Renal pelvis (tissue), 12 donors: ENCODE measurements at places on chromosomes 2 and 18. TPM values are rescaled to one million over a fixed set of nuclear protein-coding genes. Genes with fewer than 3 reads are reported as not detected.

DNA sequence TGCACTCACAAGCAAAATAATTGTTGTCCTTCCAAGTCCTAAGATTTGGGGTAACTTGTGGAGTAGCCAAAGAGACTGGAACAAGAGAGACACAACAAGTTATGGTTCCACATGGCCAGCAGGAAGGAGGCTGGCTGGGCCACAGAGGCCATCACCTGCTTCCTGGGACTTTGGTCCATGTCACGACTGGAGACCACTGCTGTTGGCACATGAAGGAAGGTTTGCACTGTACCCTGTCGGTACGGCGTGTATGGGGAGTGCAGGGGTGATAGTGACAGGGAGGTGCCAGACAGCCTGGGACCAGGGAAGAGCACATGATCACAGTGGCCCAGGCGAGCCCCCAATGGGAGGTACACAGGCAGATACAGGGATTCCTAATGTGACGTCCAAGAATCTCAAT, 15.5 kb downstream of the SLC66A2 start:
- no peak for DNase-seq

DNA sequence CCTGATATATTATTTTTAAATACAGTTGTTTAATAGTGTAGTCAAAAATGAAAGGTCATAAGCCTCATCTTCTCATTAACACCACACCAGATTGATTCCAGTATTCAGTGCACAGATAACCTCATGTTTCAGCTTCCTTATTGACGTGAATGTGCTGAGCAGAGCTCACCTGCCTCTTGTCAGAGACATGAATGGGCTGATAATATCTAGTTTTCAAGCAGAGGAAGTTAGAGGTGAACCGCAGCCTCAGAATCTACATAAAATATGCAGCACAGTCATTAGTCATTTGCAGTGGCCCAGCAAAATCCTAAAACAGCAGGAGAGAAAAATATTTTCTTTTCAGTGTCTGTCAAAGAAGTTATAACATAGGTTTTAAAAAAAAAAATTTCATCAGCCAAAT, 216.2 kb downstream of the GBX2 start:
- DNase-seq: no peak

DNA sequence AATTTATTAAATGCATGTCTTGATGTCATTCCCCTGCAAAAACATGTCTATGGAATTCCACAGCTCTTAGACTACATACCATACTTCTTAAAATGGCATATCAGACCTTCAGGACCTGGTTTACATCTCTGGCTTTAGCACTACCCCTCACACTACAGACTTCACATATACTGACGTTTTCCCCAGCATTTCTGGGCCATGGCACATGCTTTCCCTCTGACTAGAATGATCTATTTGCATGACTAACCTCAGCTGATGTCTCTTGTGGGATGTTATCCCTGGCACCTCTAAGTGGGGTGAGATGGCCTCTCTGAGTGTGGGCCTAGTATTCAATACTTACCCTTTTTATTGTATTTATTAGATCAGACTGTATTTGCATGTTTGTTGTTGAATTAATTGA, 381.6 kb downstream of the ERBB4 start:
- DNase-seq: no peak

DNA sequence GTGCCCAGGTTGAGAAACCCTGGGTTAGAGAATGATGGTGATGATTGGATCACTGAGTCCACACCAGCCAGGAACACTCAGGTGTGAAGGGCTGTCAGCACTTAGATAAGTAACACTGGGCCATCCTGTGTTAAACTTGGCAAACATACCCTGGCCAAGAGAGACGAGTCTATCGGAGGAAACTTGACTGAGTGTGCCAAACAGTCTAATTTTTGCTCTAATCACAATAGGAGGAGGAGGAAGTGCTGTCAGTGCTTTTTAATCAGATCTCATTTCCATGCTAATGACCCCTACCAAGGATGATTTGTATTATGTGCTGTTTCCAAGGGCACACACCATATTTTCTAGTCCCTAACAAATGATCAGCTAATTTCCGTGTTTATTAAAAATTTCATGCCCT, 63.8 kb upstream of the SEC11C start:
- DNase-seq: no peak

MTIF2 gene
- polyA plus RNA-seq: 37.6 TPM

DNA sequence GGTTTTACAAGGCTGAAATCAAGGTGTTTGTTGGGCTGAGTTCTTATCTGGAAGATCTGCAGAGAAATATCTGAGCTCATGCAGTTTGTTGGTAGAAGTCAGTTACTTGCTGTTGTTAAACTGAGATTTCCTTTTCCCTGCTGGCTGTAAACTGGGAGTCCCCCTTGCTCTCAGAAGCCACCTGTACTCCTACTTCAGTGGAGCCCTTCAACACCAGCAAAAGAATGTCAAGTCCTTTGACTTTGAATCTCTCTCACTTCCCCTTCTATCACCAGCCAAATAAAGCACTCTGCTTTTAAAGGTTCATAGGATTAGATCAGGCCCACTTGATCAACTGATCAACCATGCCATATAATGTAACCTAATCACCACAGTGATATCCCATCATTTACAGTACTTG, 252.2 kb upstream of the CDH7 start:
- DNase-seq: no peak

DNA sequence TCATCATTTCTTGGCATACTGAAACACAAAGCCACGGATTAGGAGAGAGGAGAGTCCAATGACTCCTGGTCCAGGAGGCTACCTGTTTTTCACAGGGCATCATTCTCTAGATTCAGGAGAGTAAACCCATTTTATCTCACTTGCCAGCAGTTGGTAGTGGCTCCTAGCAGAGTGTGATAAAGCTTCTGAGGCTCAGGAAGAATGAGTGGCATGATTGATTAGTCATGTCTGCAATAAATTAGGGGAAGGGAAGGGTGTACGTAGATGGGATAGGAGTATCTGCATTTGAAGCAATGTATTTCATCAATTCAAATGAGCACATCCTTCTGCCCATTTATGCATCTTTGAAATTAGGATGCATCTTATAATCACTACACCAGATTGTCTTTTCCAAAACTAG, 31.1 kb upstream of the PNO1 start:
- DNase-seq: no peak

DNA sequence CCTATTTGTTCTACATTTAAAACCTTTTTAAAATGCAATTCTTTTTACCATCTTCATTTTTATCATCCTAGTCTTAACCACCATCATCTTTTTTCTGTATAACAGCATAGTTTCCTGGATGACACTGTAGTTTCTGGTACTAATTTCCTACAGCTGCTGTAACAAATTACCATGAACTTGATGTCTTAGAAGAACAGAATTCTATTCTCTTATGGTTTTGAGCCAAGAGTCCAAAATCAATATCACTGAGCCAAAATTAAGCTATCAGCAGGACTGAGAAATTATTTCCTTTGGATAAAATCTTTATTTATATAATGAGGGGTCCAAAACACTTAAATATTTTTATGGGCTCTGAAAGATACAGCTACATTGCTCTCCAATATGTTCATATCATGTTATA, 539.3 kb downstream of the METTL4 start:
- no peak for DNase-seq

KIAA2012 gene
- 0.19 TPM for polyA plus RNA-seq

FAM237A gene
- polyA plus RNA-seq: not detected

GRCh38 chr2:169542433-169542832, 31.2 kb downstream of the FASTKD1 start:
- DNase-seq: no peak

GPAT2 gene
- polyA plus RNA-seq: 2.8 TPM

- DNase-seq: no peak
These were observed 208.1 kb downstream of the CLIP4 start for GRCh38 chr2:29323301-29323700.

GRCh38 chr2:63755965-63756364, 85.7 kb upstream of the UGP2 start:
- no peak for DNase-seq

PPP1R1C gene
- polyA plus RNA-seq: 2.1 TPM

DNA sequence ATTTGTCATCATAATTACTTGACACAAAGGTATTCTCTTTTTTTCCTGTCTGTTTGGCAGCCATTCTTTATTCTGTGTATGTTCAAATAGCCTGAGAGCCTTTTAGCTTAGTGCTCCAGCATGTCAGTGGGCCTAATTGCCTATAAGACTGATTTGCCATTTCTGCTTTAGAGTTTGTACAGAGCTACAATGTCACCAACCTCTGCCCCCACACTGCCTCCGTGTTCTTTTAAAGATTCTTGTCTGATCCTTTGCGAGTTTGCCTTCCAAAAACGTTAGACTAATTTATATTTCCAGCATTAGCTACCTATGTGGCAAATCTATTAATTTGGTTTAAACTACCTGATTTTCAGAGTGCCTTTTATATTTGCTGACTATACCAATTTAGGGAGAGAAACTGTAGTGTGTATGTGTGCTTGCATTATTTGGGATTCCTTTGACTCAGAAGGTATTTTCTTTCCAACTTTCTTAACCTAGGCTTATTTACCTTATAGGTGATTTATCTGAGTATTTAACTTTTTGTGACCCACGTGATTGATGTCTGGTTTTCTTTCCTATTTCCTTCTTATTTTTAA, 70.8 kb downstream of the FAM117B start:
- DNase-seq: no peak

DNA sequence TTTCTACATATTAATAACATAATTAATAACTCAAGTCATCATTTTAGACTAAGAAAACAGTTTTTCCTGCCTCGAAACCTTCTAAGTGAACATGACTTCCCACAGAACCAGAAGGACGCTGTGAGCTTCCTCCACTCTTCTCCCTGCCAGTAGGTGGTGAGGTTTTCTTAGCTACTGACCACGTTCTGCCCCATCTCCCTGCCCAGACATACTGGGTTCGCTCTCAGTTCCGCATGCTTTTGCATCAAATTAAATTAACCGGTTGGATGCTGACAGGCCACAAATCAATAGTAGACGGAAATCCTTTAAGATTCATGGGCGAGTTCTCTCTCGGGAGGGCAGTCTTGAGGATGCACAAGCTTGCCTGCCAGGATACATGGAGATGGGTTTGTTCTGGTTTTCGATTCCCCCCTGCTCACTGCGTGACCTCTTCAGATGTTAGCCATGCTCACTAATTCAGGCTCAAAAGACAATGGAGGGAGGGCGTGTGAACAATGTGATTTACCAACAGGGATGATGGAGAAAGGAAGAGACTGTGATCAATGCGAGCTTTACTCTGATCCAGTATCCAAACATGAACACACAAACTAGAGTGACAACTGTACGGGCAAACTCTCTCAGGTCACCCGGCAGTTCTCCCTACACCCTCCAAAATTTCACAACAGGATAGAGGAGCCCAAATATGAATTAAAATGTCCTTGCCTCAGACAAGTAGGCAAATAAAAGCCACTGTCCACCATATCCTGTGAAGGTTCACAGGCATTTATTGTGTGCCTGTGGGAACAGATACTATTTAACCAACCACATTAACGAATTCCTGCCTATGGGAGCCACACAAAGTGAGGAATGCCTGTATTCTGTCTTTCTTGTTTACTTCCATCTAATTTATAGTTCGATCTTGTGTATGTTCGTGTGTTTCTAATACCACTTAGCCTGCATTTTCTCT, 375.7 kb downstream of the EIPR1 start:
- DNase-seq: peak; percentile 59
